ENCODE measurements at places on chromosomes 5 and 9.

- DNase-seq, result no peak
These were observed 12.1 kb downstream of the LRSAM1 start for GRCh38 chr9:127463382-127463781.

DNA sequence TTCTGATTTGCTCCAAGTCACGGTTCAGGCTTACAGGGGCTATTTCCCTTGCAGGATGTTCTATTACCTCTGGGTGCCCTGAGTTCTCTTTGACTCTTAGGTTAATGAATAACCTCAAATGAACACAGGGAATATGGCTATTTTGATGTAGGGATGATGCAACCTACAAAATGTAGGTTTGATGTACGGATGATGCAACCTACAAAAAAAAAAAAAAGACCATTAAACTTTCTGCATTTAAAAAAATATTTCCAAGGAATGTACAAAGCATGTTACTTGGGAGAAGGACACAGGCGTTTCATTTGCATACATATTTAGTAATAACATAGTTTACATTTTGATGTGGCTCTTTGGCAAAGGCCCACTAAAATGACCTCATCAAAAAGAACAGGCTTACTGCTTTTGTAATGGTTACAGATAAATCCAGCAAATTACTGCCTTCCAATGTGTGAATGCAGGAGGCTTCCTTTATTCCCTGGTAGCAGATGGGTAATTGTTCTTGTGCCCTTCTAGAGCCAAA is 36.3 kb downstream of the ZNF474 start:
- DNase-seq, result no peak

GRCh38 chr9:126793686-126794417 is 11.0 kb upstream of the ZBTB43 start:
- DNase-seq, result no peak

- no peak for DNase-seq
These were observed 120.1 kb downstream of the CMYA5 start for GRCh38 chr5:79809743-79810142.

DNA sequence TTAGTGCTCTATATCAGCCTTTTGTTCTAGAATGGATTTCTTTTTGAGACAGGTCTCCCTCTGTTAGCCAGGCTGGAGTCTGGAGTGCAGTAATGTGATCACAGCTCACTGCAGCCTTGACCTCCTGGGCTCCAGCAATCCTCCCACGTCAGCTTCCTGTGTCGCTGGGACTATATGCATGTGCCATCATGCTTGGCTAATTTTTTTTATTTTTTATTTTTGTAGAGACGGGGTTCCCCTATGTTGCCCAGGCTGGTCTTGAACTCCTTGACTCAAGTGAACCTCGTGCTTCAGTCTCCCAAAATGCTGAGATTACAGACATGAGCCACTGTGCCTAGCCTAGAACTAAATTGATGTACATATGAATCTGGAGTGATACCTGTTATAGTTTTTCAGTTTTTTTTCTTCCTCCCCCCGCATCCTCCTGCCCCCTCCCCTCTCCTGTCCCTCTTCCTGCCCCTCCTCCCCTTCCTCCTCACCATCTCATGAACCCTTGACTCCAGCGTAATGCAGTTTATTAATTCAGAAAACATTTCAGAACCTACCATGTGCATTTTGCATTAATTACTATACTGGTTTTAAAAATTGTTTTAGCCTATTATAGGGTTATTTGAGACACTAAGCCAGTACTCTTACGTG is 37.4 kb upstream of the TNFAIP8 start:
- no peak for DNase-seq

DNA sequence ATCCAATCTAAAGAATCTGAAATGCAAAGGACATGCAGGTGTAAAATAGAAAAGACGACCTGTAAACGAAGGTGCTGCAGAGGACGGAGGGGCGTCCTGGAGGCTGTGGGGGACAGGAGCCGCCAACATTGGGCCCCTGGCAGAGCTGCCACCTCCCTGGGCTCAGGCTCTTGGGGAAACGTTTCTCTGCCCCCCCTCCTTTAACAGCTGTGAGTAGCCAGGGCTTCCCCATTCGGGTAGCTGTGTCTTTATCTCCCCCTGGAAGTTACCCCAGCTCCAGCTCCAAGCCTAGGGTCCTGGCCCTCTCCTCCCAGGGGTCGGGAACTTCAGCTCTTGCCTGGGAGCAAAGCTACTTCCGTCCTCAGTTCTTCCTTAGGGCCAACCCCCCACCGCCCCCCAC is 51.5 kb downstream of the PSD2 start:
- DNase-seq, result no peak

- DNase-seq, result no peak
These were observed 5.3 kb downstream of the TXNDC15 start for GRCh38 chr5:134879456-134879855.

- no peak for DNase-seq
These were observed 405.2 kb upstream of the WWC1 start for GRCh38 chr5:167886196-167886595.

- no peak for DNase-seq
These were observed 178.4 kb downstream of the PJA2 start for GRCh38 chr5:109231331-109231730.

DNA sequence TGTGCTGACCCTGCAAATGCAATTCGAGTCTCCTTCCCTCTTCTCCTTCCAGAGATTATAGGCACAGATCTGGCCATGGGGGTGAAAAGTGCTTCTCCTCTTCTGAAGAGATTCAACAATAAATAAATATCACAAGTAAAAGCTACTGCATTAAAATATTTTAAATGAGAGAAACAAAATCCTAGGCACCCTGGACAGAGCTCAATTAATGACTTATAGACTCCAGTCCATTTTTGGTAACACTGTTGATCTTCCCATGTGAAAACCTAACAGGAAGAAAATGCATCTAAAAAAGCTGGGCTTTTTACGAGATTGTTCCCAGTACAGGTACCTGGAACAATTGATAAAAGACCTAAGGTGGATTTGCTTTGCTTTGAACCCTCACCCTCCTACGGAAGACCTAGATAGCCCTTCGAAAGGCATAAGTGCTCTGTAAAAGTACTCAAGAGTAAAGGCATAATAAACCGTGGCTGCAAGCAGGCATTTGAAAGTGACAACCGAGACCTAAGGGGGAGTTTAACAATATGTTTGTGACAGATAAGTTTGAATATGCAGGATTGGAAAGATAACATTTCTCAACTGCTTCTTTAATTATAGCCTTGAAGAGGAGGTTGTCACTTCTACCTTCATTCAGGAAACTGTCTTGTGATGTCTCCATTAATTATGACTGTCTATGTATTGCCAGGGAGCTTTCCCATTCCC is 29.4 kb upstream of the MED10 start:
- no peak for DNase-seq

GRCh38 chr5:72837524-72838096 is 21.1 kb downstream of the TNPO1 start:
- no peak for DNase-seq

GRCh38 chr5:143955141-143955540 is 143.2 kb downstream of the HMHB1 start:
- DNase-seq, result no peak

GRCh38 chr9:70260007-70260443 is 1.2 kb downstream of the SMC5 start:
- DNase-seq, result peak; percentile 8

DNA sequence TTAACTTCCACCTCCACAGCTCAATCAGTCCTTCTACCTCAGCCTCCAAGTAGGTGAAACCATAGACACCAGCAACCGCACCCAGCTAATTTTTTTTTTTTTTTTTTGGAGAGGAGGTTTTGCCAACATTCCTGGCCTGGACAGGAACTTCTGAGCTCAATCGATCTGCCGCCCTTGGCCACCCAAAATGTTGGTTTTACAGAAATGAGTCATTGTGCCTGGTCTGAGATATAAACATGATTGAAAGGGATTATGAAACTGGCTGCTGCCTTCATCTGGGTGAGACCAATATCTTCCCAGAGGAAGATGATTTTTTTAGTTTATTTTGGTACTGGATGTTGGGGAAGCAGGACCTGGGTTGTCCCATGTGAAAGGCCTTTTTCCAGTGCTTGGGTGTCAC is 9.2 kb downstream of the TAF11L12 start:
- no peak for DNase-seq

DNA sequence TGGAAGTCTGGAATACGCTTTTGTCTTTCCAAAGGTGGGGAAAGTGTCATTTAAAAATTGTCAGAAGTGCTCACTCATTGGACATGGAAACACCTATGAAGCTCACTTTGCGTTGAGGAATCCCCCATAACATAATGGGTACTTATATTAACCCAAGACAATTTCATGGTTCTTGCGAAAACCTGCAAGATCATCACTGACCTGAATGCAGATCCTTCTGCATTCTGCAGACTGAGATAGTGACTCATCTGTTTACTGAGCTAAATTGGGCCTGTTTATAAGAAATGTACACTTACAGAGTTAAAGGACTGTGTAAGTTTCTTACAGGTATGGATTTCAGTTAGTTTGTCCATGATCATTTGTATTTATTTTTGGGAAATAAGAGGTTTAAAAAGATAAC is 153.0 kb downstream of the HMHB1 start:
- DNase-seq, result no peak

GRCh38 chr5:56344594-56344993 is 111.5 kb upstream of the ANKRD55 start:
- DNase-seq, result no peak

DNA sequence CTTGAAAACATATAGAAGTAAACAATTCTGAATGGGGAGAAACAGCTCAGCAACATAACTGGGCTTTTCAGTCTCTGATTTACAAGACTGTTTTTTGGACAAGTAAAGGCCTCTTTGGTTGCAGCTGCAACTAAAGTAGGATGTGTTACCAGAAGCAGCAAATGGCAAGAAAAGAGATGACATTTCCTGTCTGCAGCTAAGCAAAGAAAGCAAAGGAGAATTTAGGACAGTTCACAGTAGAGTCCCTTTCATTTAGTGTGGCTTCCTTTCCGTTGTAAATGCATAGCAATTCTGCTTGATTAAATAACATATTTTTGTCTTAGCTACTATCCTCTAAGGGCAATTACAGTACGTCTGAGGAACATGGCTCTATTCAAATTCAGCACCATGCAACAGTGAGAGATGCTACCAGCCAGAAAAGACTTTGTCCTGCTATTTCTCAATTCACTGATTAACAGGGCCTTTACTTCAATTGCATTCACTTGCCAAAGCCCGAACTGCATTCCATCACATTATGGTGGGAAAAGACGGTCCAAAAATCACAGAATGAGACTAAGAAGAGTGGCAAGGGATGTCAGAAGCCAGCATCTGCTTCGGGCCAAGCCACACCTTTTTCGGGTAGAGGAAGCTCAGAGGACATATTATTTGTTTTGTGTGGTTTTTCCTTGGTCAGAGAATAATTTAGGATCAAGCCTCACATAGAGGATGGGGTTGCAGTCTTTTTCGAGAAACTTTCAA is 107.7 kb downstream of the SEMA6A start:
- DNase-seq, result no peak

- DNase-seq, result no peak
These were observed 1319.3 kb upstream of the C9orf72 start for GRCh38 chr9:28892538-28892937.

DNA sequence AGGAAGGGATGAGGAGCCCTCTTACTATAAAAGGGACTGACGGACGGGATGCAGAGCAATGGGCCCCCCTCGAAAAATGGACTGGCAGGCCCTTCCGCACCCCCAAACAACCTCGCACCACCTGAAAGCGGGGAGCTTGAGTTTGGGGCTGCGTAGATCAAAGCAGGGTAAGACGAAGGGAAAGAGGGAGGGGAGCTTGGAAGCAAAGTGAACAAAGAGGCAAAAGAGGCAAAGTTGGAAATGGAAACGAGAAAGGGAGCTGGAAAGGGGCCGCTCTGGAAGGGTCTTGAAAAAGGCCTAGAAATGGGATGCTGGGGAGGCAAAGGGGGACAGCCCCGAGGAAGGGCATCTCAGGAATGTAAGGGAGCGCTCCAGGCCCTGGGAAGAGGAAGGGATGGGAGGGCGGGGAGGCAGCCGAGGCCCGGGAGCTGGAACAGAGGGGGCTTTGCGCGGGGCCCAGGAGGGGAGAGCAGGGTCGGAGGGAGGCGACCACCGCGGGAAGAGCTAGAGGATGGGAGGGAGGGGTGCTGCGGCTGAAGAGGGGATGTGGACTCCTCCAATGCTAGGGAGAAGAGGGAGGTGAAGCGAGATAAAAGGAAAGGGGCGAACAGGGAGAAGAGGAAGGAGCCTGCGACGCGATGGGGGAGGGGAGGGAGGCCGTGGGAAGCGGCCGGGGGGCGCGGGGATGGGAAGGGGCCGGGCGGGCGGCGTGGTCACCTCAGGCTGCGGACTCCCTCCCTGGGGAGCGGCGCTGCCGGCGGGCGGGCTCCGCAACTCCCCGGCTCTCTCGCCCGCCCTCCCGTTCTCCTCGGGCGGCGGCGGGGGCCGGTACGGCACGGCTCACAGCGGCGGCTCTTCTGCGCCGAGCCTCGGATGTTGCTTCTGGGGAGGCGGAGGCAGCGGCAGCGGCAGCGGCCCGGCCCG is 577 bp downstream of the RNF145 start:
- DNase-seq, result no peak

- no peak for DNase-seq
These were observed 6.2 kb downstream of the SEMA4D start for GRCh38 chr9:89491694-89492093.

DNA sequence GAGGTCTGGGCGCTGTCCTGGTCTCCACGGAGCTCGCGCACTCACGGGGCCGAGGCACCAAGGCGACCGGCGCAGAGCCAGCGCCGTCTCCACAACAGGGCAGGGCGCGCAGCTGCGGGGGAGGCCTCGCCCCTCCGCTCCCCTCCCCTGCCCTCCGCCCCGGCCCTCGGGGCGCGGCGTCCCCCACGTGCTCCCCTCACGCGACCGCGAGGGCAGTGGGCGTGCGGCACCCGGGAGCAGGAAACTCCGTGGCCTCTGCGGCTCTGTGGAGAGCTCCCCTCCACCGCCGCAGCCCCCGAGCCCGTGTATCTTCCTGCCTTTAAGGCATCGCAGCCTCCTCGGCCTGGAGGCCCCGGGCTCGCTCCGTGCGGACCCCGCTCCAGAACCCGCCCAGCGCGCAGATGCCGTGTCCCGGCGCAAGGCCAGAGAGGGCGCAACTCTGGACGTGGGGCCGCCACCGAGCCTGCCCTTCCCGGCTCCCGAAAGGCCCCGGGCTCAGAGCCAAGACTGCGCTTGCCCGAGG is 708 bp upstream of the TUBB4B start:
- DNase-seq, result no peak

- no peak for DNase-seq
These were observed 41.5 kb downstream of the SPRY4 start for GRCh38 chr5:142283304-142283703.

GRCh38 chr5:154577416-154577815 is 99.4 kb upstream of the HAND1 start:
- DNase-seq, result no peak

GRCh38 chr5:160692271-160692670 is 159.7 kb downstream of the ATP10B start:
- no peak for DNase-seq

DNA sequence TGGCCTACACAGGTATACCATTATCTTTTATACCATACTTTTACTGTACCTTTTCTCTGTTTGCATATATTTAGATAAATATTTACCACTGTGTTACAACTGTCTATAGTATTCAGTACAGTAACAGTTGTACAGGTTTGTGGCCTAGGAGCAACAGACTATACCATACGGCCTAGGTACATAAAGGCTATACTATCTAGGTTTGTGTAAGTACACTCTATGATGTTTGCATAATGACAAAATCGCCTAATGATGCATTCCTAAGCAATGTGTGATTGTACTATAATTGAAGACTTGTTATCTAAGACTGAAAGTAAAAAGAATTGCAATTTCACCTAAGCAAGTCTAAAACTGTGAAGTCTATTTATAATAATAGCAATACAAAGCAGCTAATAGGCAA is 3.9 kb downstream of the C9orf72 start:
- DNase-seq, result no peak
